ENCODE measurements at places on chromosomes 13 and 19.
A peak's percentile ranks its signal among the peaks of the same experiment; 100 is the strongest.

DNA sequence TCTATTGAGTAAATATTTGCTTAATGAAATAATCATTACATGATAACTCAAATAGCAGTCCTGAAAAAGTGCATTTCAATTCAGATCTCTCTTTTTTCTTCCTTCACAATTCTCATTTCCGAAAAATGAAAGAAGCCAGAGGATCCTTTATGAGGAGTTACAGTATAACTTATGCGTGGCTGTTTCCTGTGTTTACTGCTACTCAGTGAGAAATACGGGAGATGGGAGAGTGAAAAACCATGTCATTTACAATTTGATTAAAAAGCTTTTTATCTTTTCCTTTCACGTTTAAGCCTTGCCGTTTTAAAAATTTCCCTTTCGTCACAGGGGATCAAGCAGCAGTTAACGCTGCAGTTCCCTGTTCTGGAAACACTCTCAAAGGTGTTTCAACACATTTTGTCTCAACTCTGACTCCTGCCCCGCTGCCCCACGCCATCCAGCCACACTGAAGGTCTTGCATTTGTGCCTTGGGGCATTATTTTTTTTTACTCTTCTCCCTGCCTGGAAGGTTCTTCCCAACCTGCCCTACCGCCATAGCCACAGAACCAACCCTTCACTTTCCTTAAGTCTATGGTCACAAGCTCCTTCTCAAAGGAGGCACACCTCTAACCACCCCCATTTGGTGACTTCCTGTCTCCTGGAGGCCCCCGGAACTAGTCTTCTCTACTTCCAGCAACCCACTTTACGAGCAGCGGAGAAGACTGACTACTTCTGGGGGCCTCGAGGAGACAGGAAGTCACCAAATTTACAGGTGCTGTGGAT is 17.0 kb downstream of the KL start:
- DNase-seq = no peak

DNA sequence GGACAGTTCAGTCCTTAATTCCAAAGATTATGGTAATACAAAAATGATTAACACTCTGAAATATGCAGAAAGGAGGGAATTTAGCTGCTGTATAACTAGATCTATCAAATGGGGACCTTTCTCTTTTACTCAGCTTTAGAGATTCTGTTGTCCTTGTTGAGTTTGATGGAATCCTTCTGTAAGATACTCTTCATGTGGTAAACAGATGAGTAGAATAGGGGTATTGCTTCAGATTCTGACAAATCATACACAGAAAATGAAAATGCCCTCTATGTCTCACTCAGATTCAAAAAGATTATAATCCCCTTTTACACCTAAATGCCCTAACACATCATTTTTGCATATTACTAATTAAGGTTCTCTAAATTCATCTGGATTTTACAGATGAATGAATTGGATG is 50.7 kb downstream of the ARHGAP35 start:
- DNase-seq = no peak

DNA sequence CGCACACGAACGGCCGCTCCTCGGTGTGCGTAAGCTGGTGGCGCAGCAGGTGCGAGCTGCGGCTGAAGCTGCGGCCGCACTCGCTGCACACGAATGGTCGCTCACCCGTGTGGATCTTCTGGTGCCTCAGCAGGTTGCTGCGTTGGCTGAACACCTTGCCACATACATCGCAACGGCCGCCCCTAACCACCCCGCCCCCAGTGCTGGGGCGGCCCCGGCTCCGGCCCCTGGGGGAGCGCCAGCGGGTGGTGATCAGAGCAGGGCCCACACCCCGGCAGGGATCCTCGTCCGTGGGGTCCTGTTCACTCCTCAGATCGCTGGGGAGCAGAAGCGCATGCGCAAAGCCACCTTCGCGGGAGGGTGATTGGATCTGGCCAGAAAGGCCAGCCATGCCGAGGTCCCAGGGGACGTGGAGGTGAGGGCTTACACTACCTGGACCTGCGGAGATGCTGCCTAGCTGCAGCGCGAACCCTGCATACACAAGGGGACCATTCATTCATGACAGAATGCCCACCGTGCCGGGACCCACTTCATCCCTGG is 4.7 kb upstream of the UBE2M start:
- peak; percentile 59 for DNase-seq

DNA sequence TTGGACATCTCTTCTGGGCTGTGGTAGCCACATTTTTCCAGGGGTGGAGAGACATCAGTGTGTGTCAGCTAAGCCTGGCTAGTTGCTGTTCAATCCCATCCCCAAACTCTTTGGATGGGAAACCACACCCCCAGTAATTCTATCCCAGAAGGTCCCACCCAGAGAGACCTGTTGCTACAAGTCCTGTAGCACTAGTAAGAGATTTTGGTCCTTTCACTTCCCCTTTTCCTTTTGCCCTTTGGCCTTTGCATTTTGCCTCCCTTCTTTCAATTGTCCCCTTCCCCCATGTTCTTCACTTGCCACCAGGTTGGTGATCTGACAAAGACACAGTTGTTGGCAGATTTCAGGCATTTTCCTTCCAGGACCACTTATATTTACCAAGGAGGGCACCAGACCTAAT is 3.8 kb downstream of the CBY2 start:
- DNase-seq = no peak

DNA sequence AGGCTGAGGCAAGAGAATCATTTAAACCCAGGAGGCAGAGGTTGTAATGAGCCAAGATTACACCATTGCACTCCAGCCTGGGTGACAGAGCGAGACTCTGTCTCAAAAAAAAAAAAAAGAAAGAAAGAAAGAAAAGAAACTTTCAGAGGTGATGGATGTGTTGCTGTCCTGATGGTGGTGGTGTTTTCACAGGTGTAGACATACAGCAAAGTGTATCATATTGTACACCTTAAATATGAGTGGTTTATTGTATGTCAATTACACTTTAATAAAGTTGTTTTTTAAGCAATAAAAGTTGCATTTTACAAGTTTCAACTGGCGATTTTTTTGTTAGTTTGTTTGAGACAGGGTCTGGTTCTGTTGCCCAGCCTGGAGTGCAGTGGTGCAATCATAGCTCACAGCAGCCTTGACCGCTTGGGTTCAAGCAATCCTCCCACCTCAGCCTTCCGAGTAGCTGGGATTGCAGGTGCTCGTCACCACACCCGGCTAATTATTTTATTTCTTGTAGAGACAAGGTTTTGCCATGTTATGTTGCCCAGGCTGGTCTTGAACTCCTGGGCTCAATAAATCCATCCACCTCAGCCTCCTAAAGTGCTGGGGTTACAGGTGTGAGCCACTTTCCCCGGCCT is 13.5 kb upstream of the INSR start:
- no peak for DNase-seq

DNA sequence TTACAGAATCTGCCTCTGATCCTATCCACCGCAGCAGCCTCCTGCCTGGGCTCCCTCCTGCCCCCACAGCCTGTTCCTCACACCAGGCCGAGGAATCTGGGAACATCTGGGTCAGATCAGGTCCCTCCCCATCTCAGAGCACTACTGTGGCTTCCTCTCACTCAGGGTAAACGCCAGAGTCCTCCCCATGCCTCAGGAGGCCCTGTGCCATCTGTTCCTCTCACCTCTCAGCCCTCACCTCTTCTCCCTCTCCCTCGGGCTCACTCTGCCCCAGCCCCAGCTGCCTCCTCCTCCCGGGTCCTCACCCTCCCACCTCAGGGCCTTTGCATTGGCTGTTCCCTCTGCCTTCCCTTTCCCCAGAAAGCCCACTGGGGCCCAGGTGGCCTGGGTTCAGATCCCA is 18.2 kb downstream of the FCGBP start:
- DNase-seq = no peak

GRCh38 chr13:105625691-105626090 is 909.8 kb downstream of the EFNB2 start:
- DNase-seq = no peak

Measured in kidney tubule cell (primary cell).